ENCODE measurements at places on chromosomes 1 and 21.
A peak's percentile ranks its signal among the peaks of the same experiment; 100 is the strongest.

- DNase-seq: no peak
These were observed 11.1 kb downstream of the CPT2 start for GRCh38 chr1:53207726-53208125.

DNA sequence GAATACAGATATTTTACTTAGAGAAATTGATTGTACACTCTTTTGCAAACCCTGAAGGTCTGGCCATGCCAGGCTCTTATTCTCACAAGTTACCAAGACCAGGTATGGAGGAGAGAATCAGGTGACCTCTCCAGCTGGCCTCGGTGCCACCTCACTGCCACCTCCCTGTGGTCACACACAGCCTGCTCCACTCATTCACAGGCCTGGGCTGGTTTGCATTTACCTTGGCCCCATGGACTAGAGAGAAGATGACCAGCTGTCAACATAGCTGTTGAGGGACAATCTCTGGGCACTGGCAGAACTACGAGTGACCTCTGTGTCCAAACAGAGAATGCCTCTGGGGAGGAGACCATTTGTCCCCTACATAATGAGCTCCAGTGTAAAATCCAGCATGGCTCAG is 291.2 kb upstream of the RUNX1 start:
- no peak for DNase-seq

GRCh38 chr1:162835157-162835899 is 25.6 kb downstream of the CCDC190 start:
- DNase-seq: no peak

- DNase-seq: peak; percentile 30
These were observed 26.7 kb upstream of the RPTN start for GRCh38 chr1:152185544-152186391.

DNA sequence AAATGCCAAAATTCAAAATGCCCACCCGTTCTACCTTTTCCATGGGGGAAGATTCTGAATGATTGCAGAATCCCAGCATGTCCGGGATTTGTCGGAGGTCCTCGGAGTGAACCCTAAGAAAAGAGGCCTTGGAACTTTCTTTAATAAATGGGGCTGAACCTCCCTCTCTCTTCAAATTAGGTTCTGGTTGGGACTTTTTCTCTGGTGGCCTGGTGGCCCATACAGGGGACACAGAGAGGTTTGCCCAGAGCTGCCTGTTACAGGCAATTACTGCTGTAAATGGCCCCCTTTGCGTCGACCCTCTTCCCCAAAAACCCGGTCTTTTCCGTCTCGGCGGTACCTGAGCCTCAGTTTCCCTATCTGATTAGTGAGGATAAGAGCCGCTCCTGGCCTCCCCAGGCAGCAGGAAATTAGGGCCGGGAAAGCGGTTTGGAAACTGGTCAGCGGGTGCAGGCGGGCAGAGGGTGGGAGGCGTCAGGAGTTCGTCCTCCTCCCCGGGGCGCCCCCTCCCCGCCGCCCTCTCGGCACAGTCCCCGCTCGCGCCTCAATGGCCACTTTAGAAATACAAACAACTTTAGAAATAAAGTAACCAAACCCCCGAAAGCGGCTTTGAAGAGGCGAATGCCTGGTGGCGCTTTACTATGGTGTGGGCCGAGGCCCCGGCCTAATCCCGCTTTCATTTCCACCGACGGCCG is 15.6 kb downstream of the PAX7 start:
- DNase-seq: no peak

DNA sequence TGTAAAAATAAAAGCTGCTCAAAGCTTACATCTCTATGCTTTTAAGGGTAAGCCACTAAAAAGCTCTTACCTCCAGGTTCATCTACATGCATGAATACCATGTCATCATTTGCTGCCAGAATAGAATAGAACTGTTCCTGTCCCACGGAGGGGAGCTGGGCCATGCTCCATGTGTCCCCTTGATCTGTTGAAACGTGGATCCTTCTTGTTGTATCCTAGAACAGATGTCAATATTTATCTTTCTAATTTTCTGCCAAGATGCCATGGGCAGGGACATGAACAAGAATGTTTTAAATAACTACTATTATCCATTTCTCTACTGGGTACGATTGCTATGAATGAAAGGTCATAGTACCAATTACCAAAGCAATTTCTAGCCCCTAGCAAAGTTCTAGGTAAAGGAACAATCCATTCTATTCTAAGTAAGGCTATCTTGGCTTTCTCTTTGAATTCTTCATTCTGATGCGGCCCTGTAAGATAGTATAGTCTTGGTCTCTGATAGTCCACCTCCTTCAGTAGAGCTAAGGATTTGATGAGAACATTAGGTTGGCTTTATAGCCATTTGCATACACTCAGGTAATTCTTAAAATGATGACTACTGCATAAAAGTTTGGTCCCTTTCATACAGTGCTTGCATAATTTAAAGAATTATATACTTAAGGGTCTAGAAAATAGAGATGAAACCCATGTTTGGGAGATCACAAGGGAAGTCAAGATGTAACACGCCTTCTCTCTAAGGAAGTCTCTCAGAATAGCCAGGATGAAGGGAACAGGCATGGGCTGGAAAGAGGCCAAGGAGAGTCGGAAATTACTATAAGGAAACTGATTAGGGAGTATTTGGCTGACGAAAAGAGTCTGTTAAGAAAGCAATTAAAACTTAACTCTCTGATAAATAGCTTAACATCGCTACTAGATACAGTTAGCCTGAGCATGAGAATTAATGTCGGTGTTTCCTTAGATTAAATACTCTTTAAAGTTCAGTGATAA is 35.4 kb upstream of the MYBPHL start:
- DNase-seq: no peak

GRCh38 chr1:228275179-228275429 is 67.3 kb downstream of the OBSCN start:
- no peak for DNase-seq

- DNase-seq: no peak
These were observed 19.3 kb downstream of the SPEN start for GRCh38 chr1:15866721-15867201.

GRCh38 chr1:244365809-244366208 is 85.9 kb downstream of the ADSS2 start:
- DNase-seq: no peak

DNA sequence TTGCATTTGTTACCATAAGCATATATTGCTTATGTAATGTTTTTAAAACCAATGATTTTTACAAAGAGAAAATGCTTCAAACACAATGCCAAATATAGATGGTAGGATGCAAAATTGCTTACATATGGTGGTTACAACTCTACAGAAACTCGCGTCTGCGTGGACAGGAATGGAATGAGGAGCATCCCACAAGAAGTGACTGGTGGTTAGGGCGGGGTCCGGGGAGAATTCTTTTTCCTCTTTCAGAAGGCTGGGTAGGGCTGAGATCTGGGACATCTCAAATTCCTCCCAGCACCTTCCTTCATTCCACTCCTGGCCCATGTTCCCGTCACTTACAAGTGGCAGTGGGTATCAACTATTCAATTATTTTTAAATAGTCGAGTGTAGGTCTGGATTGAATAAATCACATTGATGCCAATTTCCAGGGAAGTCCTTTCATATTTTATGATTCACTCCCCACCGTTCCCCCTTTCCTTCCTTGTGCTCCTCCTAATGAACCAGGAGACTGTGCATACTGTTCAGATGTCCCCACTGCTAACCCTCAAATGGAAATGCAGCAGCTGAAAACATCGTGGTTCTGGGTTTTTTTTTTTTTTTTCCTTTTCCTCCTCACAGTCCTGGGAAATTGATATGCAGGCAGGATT is 174.5 kb upstream of the POU3F1 start:
- no peak for DNase-seq

DNA sequence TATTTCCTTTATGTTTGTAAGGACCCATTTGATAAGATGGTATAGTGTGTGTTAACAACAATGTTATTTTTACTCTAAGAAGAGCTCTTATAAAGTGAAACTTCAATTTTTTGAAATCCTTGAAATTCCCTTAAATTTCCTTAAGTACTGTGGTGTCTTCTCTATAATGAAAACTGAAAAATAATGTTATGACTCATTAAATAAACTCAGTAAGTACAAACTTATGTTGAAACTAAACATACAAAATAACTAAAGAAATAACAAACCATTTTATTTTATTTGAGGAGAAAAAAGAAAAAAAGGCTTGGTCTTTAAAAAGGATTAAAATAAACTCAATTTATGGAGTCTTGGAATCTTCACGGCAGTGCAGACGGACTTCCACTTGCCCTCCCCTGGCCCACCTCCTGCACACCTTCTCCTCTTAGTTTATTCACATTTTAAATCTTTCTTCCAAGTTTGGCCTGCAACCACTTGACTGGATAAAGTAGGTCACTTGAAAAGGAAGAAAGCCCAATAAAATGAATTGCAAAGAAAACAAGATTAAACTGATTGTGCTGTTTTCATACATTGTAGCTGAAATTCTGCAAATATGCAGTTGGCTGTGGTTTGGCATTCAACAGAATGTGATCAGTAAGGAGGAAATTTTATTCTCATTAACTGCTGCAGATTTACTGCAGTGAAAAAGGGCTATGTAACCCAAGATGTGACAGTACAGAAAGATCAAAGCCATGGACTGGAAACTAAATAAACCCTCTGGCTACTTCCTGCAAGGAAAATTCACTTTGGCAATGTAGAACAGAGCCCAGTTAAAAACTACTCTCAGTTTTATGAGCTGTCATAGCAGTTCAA is 48.5 kb upstream of the SCYL3 start:
- DNase-seq: no peak

DNA sequence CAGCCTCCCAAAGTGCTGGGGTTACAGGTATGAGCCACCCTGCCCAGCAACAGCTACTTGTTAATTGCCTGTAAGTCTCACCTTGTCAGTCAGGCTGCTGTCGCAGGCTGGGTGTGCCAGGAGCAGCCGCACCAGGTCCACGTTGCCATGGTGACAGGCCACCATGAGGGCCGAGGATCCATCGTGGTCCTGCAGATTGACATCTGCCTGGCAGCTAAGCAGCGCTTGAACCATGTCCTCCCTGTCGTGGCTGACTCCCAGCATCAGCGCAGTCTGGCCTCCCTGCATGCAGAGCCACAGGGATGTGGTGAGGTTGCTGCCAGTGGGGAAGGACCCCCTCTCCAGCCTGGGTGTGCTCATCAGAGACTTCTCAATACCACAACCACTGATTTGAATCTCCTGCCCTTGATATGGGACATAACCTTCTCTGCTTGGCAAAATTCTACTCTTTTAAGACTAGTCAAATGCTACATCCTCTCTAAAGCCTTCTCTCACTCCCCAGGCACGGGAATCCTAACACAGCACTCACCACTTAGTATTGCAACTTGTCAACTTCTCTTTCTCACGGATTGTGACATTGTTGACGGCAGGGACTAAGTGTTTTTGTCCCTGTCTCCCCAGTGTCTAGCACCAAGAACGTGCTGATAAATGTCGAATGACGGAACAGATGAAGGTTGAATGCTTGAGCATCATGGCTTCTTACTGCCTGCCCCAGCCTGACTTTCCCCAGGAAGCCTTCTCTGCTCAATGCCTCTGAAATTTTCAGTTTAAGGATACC is 52.9 kb downstream of the L1TD1 start:
- no peak for DNase-seq

DNA sequence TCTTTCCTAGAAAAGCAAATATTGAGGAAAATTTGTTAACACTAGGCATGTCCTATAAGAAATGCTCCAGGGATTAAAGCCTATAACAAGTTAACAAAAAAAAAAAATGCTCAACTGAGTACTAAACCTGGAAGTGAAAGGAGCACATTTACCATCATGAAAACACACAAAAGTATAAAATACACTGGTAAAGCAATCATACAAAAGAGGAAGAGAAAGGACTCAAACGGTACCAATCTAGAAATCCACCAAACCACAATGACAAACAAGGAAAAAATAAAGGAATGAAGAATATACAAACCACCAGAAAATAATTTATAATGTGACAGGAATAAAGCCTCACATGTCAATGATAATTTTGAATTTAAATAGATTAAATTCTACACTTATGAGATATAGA is 21.2 kb downstream of the CD1E start:
- no peak for DNase-seq

GRCh38 chr1:54610601-54611580 is 12.4 kb downstream of the FAM151A start:
- no peak for DNase-seq

- peak; percentile 71 for DNase-seq
These were observed 72.5 kb downstream of the NDUFS5 start for GRCh38 chr1:39098546-39099250.

DNA sequence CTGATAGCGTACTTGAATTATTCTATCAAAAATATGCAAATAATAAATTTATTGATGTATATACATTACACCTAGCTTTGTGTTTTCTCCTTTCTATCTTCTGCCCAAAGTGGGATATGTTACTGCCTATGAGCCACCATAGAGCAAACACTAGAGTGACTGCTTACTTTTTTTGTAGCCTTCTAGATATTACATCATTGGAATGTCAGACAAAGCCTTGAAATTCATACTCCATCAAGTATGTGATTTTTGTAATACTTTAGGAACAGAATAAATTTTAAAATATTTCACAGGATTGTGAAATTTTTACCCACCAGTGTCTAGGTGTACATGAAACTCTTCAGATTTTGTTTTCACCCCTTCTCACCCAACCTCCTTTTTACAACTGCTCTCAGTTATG is 787.6 kb downstream of the USP25 start:
- no peak for DNase-seq

GRCh38 chr1:8878448-8878697 is at the start of gene ENO1:
Gene ENO1, minus strand, starts transcription at chr1:8878686. Its CDS starts 3,778 bp downstream, at chr1:8874908.
- DNase-seq: no peak

GRCh38 chr1:18045203-18045602 is 62.4 kb upstream of the IGSF21 start:
- no peak for DNase-seq

GRCh38 chr1:88088481-88088880 is 595.6 kb upstream of the PKN2 start:
- DNase-seq: no peak

DNA sequence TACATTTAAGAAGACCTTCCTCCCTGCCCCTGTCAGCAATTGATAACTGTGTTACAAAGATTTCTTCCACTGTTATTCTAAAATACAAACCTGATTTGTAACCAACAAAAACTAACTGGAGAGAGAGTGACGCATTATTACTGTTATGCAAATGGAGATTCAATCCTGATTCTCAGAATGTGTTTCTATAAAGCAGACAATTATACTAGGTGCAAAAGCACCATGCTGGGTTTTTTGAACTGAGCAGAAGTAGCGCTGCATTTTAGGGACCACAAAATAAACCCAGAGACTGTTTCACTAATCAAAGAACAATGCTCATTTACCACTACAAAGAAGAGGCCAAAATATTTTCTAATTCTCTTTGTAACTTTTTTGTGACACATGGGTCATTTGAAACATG is 13.6 kb upstream of the GBP6 start:
- DNase-seq: no peak

- no peak for DNase-seq
These were observed 99.1 kb upstream of the CHRM3 start for GRCh38 chr1:239287296-239287695.

DNA sequence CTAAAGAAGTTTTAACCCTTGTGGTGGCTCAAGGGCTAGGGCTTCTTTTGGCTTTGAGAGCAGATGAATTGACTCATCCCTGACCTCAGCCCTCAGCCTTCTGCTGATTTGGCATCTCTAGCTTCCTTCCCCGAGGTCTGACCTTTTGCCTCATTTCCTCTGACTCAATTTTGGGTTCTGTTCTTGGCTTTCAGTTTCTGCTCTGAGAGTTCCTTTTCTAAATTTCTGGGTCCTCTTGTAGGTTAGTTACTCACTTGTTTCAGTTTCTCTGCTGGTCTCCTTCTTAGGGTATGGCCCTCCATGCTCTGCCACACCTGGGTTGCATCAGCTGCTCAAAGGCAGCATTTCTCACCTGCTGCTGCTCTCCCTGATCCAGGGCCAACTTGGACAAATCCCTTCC is 19.4 kb downstream of the PDE4B start:
- no peak for DNase-seq
